ENCODE measurements at places on chromosomes 1 and 21. TPM values are rescaled to one million over a fixed set of nuclear protein-coding genes. Genes with fewer than 3 reads are reported as not detected.
A peak's percentile ranks its signal among the peaks of the same experiment; 100 is the strongest.

DNA sequence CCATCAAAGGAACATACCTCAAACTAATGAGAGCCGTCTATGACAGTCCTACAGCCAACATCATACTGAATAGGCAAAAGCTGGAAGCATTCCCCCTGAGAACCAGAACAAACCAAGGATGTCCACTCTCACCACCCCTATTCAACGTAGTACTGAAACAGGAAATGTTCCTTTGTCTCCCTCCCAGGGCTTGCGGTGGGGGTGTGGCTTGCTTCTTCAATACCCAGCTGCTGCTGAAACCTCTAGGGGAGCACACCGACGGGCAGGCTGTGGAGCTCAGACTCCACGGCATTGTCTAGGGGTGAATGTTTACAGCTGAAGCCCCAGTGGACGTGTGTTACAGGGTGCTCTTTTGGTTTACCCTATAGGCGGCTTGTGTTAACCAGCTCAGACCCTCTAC lies 30.5 kb upstream of the B3GALT2 start:
- DNase-seq = no peak
- no peaks in the 10 kb centered on the region for H3K27me3 ChIP-seq
- H3K27ac ChIP-seq = no peak overlapping the region
- H3K36me3 ChIP-seq = peaks cover 9% of the 10 kb centered on the region

The FAM110D gene
- total RNA-seq = 3.2 TPM

DNA sequence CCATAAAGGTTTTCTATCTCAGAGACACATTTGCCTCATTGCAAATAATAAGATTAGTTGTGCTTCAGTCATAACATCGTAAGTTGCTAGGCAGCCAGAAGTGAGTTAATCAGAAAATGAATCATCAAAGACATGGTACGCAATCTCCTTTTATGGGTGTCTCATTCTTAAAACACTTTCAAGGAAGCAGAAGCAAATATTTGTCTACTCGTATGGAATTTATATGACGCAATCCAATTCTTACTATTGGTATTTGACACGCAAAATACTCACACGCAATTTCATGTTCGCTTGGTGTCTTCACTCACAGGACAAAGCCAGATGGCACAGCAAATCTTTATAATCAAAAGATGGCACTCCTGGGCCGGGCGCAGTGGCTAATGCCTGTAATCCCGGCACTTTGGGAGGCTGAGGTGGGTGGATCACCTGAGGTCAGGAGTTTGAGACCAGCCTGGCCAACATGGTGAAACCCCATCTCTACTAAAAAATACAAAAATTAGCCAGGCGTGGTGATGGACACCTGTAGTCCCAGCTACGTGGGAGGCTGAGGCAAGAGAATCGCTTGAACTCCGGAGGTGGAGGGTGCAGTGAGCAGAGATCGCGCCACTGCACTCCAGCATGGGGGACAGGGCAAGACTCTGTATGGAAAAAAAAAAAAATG lies 56.4 kb downstream of the HLCS start:
- no peak overlapping the region for H3K27ac ChIP-seq
- no peaks in the 10 kb centered on the region for H3K36me3 ChIP-seq

DNA sequence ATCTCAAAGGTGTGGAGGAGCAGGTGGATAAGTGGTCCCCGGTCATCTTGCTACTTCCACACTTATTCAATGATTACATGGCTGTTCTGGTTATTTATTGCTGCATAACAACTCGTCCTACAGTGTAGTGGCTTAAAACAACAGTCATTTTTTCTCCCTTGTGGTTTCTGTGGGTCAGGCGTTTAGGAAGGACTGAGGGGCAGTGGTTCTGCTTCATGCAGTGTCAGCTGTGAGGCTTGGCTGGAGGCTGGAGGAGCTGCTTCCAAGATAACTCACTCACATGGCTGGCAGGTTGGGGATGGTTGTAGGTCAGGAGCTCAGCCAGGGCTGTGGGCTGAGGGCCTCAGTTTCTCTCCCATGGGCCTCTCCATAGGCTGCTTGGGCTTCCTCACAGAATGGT lies 5.9 kb upstream of the SLC6A17 start:
- H3K27me3 ChIP-seq = no peaks in the 10 kb centered on the region
- H3K27ac ChIP-seq = no peak overlapping the region
- no peak overlapping the region for H3K4me3 ChIP-seq
- H3K36me3 ChIP-seq = no peaks in the 10 kb centered on the region

DNA sequence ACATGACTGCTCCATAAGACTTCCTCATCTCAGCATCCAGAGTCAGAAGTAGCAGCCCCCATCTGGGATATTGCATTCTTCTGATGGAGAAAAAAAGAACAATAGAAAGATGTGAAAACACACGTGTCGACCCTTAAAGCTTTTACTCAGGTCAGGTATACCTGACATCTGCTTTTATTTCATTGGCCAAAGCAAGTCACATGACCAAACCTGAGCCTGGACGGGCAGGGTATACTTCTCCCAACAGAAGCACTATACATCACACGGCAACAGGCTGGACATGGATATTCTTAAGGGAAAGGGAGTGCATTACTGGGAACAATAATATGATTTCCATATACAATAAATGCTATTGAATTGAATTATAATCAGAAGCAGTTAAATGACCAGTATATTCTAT lies 243.3 kb downstream of the LMO4 start:
- no peaks in the 10 kb centered on the region for H3K27me3 ChIP-seq
- no peak overlapping the region for H3K4me3 ChIP-seq
- no peaks in the 10 kb centered on the region for H3K36me3 ChIP-seq
- no peak for DNase-seq

DNA sequence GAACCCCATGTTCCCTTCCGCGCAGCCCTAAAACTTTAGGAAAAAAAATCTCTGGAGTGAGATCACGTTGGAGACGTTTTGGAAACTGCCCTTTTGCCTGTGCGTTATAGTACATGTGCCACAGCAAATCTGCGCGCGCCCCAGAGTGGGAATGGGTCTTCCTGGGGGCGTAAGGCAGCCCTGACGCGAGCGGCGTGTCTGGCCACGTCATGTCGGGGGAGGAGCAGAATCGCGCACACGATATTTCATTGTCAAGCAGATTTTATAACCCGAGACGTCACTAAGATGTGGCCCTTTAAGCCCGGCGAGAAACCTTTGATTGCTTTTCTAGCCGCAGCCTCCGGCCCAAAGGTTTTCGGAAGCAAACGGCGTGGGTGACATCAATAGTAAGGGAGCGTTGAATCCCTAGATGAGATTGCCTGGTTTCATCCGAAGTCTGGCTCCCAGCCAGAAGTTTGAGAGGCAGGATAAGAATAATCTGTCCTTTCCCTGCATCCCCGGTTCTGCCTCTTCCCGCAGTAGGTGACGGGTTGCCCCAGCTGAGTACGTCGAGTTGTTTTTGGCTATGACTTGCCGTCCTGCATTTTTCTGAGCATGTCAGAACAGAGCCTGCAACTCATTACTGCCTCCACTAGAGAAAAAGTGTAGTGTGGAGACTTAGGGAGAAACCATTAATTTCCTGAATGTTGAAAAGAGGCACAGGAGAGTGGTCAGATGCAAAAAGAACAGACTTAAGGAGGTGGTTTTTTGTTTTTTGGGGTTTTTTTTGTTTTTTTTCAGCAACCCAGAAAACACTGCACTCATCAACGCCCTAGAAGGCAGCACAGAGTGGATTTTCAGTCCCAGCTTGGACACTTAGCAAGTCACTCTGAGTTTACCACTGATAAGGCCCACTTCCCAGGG lies 817 bp upstream of the PMVK start:
- DNase-seq = peak; percentile 97
- H3K4me1 ChIP-seq = no peaks in the 10 kb centered on the region
- H3K27me3 ChIP-seq = no peaks in the 10 kb centered on the region
- H3K27ac ChIP-seq = peak overlapping the region; percentile 96
- peak overlapping the region; percentile 67 for H3K4me3 ChIP-seq

- no peak overlapping the region for H3K27ac ChIP-seq
- no peak overlapping the region for H3K4me3 ChIP-seq
- DNase-seq = no peak
- no peaks in the 10 kb centered on the region for H3K27me3 ChIP-seq
- H3K4me1 ChIP-seq = no peaks in the 10 kb centered on the region
These were observed 393.0 kb downstream of the LRRIQ3 start for GRCh38 chr1:73804935-73805334.

The SH2D1B gene
- not detected for total RNA-seq

The FCRL5 gene
- not detected for total RNA-seq

Measured in sigmoid colon (tissue), 7 donors.